Activated naive CD8-positive, alpha-beta T cell treated with anti-CD3 and anti-CD28 coated beads for 36 hours (primary cell): ENCODE measurements at places on chromosomes 13 and 19.

DNA sequence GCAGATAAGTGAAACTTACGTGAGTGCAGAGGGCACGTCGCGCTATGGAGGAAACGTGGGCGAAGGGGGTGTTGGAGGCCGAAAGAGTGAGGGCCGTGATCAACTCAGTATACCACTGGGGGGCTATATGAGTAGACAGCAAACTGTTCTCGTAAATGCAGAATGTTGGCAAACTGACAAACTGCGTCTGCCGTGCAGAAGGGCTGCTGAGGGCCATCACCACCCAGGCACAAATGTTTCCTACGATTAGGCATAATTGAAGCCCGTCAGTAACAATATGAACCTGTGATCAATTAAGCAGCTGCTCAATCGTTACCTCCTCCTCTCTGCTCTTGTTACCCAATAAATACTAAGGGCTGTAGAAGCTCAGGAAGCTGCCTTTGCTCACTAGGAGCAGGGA lies 17.3 kb upstream of the MADCAM1 start:
- DNase-seq = no peak

DNA sequence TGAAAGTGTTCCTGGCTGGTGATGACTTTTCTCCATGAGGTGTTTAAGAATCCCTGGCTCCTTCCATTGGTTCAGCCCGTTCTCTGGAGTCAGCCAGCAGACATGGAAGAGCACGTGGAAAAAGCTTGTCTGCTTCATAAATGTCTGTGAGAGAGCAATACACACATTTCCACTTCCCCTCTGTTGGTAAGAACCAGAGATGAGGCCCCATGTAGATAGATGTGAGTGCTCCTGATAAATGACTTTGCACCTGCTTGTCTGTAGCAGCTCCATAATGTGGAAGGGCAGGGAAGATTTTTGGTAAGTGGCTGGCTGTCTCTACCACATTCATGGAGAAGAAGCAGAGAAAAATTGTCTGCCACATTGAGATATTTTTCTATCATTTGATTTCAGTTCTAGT lies 325.8 kb downstream of the LMO7 start:
- DNase-seq = no peak

GRCh38 chr19:49672131-49672919 lies 4.7 kb upstream of the PRMT1 start:
- peak; percentile 75 for DNase-seq

DNA sequence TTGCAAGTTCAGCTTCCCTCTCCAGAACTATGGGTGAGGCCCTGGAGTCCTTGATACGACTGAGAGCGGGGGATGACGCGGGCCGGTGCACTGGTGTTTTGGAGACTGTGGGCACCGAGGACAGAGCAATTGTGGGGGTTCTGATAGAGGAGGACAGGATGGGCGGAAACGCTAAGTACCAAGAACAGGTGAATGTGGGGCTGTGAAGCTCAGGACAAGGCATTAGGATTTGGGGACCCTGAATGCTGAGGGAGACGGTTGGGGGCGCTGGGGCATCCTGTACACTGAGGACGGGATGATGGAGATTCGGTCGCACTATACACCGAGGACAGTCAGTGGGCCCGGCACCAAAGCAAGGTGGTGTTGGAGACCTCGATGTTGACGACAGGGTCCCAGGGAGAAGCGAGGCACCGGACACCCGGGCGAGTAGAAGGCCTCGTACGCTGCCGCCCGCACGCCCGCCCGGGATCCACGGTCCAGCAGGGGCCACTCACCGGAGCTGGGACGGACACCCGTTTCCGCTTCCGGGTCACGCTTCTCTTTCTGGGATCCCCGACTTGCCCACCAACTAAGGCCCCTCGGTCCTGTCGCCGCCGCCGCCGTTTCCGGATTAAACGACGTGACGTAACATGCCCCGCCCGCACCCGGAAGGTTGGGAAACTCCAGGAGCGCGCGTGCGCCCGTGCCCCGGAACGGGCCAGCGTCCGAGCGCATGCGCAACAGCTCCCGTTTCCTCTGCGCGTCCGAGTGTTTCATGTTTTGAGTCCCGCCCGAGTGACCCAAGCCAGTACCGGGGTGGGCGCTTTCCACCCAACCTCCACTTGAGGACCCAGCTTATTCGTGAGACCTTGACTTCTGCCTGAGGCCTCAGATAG lies at the start of gene CHMP2A:
CHMP2A (minus strand) TSS at position 612 of the 875 bp plus-strand sequence. CDS start 893 bp downstream, outside the sequence.
- peak; percentile 98 for DNase-seq

DNA sequence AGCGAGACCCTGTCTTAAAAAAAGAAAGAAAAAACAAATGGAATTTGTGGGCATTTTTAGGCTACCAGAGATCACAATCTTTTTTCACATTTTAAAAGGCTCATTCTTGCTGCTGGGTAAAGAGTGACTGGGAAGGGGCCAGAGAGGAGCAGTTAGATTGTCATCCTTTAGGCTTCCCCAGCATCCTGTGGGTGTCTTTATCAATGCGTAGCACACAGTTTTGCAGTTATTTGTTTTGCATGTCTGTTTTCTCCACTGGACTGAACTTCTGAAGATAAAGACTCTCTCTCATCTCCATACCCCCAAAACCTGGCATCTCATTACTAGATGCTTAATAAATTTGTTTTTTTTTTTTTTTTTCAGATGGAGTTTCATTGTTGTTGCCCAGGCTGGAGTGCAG lies 2.1 kb upstream of the UTP14C start:
- DNase-seq = no peak

GRCh38 chr19:39916236-39916635 lies 18.2 kb downstream of the FCGBP start:
- DNase-seq = no peak

GRCh38 chr13:98576200-98576945 lies 534 bp downstream of the STK24 start:
- peak; percentile 66 for DNase-seq

GRCh38 chr19:32498648-32499200 lies 82.3 kb upstream of the PDCD5 start:
- DNase-seq = no peak

DNA sequence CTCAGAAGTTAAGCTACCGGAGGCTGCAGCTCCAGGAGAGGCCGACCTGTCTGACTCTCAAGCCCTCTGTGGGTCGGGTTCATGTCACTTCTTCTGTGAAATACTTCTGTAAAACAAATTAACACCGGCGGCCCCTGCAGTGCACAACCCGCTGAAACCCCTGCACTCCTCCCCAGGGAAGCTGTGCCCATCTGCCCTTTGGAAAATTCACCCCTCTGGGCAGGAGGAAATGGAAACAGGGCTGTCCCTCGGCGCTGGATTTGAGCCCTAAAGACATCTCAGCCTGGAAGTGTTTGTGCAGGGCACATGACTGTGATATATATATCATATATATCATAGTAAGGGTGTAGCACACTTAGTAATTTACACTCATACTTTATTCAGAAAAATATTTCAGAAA lies 415.3 kb downstream of the IRS2 start:
- no peak for DNase-seq

GRCh38 chr13:94065741-94066140 lies 413.7 kb downstream of the DCT start:
- no peak for DNase-seq
